ENCODE measurements at places on chromosomes 3 and 15.
A peak's percentile ranks its signal among the peaks of the same experiment; 100 is the strongest.

DNA sequence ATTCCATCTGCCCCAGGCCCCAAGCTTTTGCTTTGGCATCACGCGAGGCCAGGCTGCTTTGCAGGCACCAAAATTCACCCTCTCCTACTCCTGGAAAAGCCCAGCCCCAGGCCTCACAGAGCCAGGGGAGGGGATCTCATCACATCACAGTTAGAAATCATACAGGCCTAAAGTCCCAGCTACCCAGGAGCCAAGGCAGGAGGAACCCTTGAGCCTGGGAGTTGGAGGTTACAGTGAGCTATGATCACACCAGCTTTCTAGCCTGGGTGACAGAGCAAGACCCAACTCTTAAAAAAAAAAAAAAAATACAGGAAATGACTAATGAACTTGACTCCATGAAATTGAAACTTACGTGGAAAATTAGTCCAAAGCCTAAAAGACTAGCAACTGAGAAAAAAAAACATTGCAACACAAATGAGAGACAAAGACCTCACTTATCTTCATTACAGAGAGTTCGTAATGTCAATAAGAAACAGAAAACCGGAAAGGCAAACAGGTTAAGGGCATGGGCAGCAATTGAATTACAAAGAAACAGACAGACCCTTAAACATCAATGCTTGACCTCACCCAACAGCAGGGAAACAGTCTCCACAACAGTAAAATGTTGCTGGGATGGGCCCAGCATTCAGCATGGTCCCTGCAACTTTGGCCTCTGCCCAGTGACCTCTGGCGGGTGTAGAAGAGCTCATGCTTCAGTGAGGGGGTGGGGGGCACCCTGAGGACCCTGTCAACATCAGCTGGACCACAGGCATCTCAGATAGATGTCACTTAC is 151.5 kb downstream of the LRRK1 start:
- peak; percentile 11 for DNase-seq

GRCh38 chr15:75720787-75721479 is 8.3 kb upstream of the CSPG4 start:
- peak; percentile 75 for DNase-seq

DNA sequence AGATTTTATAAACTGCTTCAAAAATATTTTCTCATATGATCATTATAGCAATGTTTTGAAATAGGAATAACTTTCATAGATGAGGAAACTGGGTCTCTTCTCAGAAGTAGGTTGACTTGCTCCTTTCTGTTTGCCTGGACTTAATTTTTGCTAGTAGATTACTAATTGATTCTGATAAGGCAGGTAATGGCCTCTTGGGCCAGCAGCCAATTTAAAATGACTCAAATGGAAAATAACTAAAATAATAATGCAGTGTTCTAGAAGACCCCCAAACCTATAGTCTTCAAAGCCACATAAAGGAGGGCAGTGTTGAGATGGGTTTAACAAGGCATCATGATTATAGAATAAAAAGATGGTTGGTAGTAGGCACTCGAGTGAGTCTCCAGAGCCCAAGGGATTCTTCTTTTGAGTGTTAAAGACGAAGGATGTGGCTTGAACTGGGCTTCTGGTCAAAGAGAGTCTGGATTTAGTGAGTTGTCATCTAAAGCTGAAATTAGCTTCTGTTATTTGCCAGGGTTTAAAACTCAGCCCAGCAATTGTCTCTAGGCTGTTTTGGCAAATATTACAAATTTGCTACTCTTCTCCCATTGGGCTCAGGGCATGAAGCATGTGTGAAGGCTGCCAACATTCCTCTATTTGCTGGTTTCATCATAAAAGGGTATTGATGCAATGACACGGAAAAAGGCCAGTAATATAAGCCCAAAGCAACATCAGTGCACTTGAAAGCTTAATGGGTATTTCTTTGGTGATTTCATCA is 297.1 kb upstream of the MEIS2 start:
- DNase-seq = no peak

- peak; percentile 72 for DNase-seq
These were observed 921.0 kb upstream of the ROBO1 start for GRCh38 chr3:80688814-80689213.

DNA sequence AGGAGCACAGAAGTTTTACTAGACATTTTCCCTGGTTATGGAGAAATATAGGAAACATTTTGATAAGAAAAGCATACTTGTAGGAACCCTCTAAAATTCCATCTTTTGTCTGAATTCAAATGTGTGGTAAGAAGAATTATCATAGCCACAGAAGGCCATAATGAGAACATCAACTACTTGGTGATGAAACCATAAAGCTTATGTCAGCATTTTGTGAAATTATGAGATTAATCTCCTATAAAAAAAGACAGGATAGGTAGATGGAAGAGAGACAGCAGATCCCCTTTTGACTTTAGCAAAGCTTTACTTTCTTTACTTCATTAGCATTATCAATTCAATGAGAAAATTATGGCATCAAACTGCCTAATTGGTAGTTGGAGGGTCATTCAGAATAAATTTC is 697.0 kb downstream of the IGSF11 start:
- no peak for DNase-seq

DNA sequence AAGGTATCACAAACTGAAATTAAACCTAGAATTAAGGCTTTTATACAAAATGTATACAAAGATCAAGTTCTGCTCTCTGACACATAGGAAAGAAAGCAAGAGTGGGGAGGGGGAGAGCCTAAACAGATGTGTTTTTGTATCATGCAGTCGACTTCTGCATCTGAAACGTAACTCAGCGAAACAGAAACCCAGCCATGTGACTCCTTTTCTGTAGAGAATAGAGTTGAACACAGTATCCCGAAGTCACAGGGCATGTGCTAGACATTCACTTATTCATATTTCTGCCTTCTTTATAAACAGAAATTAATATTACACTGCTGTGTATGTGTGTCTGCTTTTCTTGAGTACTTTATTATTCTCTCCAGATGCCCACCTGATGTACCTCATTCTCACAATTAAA is 121.0 kb downstream of the PDZRN3 start:
- no peak for DNase-seq

DNA sequence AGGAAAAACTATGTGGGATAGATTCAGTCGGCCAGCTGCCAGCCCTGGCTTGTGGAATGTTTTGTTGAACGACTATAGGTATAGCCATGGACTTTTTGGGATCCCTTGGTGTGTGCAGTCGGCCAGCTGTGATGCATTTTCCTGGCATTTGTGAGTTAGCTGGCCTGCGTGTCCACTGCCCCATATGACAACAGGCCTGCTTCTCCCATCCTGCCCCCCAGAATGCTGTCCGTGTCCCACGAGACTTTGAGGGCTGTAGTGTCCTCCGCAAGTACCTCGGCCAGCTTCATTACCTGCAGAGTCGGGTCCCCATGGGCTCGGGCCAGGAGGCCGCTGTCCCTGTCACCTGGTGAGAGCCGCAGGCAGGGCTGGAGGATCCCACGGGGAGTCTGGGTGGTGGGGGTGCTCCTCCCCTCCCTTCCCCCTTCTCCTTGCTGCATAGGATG is 23.6 kb downstream of the PTPN23 start:
- no peak for DNase-seq

GRCh38 chr3:118960876-118961450 is 73.7 kb downstream of the IGSF11 start:
- DNase-seq = peak; percentile 39

GRCh38 chr3:36663666-36664291 is 100.6 kb downstream of the DCLK3 start:
- no peak for DNase-seq

All from eye (tissue), 1 donor.